ENCODE measurements at places on chromosomes 13 and 19.

DNA sequence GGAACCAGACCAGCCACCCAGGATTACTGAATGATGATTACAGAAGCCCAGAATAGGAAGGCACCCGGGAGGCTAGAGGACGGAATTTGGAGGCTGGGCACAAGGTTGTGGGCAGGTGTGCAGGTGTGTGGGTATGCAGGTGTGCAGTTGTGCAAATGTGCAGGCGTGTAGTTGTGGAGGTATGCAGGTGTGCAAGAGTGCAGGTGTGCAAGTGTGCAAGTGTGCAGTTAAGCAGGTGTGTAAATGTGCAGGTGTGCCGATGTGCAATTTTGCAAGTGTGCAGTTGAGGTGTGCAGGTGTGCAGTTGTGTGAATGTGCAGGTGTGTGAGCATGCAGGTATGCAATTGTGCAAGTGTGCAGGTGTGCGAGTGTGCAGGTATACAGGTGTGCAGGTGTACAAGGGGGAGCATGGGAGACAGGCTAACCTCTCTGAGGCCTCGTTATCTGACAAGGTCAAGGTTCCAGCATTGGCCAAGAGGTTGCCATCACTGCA, 131.8 kb downstream of the KCTD15 start:
- no peak for DNase-seq

DNA sequence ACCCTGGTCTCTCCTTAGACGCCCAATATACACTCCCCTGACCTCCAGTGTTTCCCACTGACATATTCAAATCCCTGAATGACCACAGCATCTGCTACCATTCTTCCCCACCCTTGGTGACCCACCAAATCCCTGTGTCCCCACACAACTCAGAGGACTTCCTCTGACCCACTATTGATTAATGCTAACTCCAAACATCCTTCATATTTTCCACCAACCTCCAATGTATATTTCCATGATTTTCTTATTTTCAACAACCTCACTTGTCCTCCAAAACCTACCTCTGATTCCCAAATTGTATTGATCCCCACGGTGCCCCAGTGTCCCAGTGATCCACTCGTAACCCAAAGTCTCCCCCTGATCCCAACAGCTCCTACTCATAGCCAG, 526 bp upstream of the DMWD start:
- DNase-seq = no peak

DNA sequence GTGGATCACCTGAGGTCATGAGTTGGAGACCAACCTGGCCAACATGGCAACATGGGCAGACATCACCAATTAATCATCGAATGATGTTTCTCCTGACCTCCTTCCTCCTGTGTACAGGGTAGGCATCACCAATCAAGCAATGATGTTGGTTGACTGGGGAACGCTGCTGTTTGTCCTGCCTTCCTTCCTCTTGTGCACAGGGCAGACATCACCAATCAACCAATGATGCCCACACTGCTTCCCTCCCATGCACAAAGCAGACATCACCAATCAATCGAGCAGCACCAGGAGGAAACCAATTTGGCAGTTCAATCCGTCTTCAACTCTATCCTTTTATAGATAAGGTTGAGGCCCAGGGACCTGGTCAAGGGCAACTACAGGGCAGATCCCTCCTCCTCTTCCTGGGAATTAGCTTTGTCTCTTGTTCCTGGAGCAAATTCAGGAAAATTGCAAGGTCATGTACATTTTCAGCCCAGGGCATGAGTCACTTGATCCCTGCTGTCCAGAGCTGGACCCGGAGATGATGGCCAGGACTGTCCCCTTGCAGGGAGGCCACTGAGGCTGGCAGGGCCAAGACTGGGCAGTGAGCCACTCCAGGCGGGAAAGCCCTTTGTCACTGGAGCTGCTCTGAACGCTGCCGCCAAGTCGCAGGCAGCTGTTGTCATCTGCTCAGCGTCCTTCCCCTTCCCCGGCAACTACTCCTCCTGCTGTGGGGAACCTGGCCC, 5.3 kb upstream of the CSNK1G2 start:
- DNase-seq = no peak

DNA sequence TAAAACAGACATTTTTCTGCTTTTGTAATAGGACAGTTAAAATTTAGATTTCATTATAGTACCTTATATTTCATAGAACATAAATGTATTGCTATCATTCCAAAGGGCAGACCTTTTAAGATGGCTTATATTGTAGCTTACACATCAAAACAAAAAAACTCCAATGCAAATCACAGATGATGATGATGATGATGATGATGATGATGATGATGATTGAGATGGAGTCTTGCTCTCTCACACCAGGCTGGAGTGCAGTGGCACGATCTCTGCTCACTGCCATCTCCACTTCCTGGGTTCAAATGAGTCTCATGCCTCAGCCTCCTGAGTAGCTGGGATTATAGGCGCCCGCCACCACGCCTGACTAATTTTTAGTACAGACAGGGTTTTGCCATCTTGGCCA, 189.9 kb upstream of the RNF113B start:
- no peak for DNase-seq

DNA sequence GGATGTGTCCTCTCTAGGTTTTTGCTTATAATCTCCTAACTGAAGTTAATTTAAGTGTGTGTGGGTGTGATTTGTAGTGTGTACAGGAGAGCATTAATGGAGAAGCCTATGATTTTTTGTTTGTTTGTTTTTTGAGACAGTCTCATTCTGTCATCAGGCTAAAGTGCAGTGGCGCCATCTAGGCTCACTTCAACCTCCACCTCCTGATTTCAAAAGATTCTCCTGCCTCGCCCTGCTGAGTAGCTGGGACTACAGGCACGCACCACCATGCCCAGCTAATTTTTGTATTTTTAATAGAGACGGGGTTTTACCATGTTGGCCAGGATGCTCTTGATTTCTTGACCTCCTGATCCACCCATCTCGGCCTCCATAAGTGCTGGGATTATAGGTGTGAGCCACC, 20.6 kb downstream of the ZNF701 start:
- no peak for DNase-seq

- DNase-seq = no peak
These were observed 6.1 kb upstream of the C13orf46 start for GRCh38 chr13:113979791-113980471.

- DNase-seq = no peak
These were observed 423.8 kb downstream of the KLF5 start for GRCh38 chr13:73482556-73482955.

DNA sequence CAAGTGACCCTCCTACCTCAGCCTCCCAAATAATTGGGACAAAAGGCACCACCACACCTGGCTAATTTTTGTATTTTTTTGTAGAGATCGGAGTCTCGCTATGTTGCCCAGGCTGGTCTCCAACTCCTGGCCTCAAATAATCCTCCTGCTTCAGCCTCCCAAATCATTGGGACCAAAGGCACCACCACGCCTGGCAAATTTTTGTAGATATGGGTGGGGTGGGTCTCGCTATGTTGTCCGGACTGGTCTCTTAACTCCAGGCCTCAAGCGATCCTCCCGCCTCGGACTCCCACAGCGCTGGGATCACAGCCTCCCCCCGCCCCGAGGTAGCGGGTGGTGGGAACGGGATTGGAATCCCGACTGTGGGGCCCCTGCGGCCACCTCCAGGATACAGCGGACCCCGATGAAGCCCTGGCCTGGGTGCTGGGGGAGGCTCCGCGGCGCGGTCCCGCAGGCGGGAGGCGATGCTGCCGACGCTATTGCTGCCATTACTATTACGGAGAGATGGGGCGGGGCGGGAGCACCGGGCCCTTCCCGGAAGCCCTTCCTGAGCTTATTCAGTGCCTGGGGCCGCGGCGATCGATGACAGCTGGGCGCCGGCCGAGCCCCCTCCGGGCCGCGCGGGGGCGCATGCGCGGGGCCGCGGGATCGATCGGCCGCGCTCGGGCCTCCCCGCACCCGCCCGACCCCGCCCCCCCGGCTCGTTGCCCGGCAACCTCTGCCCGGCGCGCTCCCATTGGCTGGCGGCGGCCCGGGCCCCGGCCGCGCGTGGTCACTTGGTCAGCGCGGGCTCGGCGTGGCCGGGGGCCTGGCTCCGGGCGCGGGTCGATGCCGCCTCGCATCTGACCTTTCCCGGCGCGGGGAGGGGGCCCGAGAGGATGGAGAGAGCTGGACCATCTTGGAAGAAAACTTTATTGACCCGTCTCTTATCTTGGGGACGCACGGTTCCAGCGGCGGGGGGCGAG, 27.9 kb upstream of the ONECUT3 start:
- DNase-seq = peak; percentile 43

Measured in LoVo (cell line).